NCI-H226 (cell line): ENCODE measurements at places on chromosomes 11 and 22.

GRCh38 chr22:44005524-44005923 is 18.6 kb upstream of the PARVB start:
- no peak for DNase-seq

- no peak for DNase-seq
These were observed 24.7 kb downstream of the GNAZ start for GRCh38 chr22:23094695-23095681.

GRCh38 chr11:120324932-120325810 is at the start of gene TLCD5:
Gene TLCD5, plus strand, starts transcription at chr11:120325299. Its CDS starts 2,143 bp downstream, at chr11:120327442.
- DNase-seq = peak; percentile 80

- no peak for DNase-seq
These were observed 125.8 kb downstream of the RASSF10 start for GRCh38 chr11:13134886-13135285.

DNA sequence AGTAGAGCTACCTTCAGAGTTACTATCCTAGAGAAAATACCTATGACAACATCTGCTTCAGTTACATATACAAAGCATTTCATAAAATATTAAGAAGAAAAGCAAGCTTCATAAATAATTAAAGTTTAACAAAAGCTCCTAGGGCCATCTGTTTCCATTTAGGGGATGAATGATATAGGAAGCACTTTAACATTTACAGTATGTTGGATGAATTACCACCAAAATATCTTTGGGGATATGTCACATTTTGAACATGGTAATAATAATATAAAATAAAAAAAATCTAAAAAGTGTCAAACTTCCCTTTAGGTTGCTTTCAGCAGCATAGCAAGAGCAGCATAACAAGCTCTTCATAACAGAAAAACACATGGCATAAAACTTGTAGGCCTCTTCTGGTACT is 104.6 kb downstream of the ATG16L2 start:
- DNase-seq = no peak

DNA sequence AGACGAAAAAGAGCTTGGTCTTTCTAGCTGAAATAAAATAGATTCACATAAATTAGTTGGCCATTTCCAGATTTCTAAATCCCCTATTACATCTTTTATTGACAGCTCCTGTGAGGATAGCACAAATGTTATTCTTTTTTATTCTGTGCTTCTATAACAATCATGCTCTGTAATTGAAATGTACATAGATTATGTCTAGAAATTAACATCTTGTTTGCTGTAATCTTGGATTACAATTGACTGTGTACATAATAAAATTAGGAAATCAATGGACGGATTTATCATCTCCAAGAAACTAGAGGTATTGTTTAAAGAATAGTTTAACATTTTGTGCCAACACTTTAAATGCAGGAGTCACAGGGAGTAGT is 31.2 kb downstream of the IMMP1L start:
- DNase-seq = no peak

DNA sequence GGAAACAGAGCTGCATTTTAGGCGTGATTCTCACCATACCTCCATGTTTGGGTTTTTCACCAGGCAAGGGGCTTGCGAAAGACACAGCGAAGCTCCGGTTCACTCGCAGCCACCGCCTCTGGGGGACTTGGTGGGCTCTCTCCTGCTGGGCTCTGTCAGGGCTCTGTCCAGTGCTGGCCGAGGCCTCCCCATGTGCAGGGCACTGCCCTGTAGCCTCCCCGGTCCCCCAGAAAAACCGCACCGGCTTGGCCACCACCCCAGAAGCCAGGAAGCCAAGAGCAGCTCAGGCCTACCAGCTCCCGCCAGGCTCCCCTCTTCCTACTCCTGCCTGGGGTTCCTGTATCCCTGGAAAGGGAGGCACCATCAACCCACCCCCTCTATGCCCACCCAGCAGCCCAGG is 151.5 kb downstream of the CTTN start:
- DNase-seq = no peak

GRCh38 chr22:33401291-33401690 is 343.1 kb upstream of the SYN3 start:
- DNase-seq = no peak

DNA sequence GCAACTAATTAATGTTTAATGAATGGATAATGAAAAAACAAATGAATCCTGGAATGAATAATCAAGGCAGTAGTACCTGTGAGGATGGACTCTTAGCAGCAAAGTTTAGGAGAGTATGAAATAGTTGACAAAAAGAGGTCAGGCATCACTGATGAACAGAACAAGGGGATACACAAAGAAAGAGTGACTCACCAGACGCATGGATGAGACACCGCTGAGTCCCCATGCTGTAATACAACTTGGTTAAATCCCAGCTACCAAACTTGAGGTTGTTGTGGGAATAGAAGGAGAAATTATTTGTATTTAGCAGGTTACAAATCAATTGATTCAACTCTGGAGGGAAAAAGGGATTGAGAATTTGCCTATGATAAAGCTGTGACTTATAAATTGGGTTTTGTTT is 976.9 kb upstream of the TENM4 start:
- no peak for DNase-seq

DNA sequence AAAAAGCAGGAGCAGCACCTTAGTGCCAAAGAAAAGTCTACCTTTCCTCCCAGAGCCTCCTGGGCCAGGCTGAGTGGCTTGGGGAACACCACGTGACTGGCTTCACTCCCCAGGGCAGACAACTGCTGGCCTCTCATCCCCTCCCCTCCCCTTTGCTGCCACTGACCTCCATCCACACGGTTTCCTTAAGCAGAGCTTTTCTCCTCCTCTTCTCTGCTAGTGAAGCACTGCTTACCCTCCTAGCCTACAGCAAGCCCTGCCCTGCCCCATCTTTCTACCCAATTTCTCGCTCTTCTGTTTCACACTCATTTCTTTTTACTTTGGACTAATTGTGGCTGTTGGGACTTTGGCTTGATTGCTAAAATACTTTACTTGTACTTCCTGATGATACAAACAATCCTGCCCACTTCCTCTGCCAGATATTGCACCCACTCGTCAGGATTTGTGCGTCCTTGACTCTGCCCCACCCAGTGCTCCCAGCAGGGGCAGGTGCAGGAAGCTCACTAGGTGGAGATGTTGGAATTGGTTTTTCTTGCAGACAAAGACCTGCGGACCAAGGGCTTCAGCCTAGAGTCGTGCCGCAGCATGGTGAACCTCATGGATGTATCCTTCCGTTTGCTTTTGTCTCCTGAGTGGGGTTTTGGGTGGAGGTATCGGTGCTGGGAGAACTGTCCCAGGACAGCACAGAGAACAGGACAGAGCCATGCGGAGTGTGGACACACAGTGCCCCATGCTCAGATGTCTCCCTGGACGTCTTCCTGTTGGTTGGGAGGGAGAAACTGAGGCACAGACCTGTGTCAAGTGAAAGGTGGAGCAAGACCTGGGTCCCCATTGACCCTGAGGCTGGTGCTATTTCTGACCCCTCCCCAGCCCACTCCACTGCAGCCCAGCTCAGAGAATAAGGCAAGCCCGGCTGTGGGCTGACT is 27.3 kb downstream of the CAPN1 start:
- no peak for DNase-seq

DNA sequence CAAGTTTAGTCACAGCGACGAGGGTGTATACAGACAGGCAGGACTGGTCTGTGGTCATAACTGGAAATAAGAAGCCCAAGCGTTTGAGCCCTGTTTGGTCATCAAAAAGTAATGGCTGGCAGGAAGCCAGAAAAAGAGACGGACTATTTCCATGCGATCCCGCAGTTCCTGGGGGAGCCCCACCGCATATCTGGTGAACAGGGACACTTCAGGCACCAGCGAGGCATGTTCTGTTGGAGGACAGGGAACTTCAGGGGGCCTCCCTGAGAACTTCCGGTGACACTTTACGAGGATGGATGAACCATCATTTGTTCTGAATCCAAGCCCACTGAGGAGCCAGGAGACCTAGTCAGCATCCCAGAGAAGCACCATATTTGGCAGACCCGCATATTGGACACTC is 29.7 kb upstream of the TRIM29 start:
- DNase-seq = no peak

GRCh38 chr11:113519989-113520613 is 44.9 kb upstream of the DRD2 start:
- no peak for DNase-seq

DNA sequence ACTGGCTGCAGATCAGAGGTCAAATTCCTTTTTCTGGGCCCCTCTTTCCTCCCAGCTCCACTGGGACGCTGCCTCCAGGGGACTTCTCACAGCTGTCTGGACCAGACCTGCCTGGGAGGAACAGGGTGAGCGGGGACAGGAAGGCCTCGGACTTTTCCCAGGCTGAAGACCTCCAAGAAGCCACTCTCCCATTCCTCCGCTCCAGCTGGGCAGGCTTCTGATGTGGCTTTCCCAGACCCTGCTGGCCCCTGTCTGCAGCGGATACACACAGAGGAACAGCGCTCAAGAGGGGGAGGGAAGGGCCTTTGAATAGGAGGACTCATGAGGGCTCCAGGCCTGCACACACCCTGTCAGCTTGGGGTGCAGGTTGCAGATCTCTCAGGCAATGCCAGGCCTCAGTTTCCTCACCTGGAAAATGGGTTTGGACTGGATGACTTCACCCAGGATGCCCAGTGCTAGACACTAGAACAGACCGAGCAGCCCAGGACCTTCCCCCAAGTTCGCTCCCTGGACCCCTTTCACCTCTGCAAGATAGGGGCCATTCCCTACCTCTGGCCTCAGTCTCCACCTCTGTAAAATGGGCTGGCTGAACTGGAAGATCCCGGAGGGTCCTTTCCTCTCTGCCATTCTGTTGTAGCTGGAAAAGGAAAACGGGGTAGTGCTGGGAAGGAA is 36.6 kb downstream of the MB start:
- no peak for DNase-seq

DNA sequence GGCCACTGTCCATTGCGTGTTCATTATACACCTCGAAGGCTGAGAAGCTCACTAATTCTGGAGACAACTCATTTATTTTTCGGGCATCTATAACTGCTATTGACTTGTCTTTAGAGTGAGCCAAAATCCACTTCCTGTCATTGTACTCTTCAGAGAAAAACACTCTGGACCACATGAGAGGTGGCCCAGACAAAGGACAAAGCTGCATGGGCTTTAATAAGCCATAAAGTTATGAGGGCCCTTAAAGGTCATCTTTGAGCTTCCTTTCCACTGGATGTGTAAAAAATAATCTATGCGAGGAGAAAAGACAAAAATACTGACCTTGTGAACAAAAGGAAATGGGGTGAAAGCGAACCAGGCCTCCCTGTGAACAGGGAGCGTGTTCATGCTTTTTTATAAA is 63.5 kb upstream of the ZC3H12C start:
- no peak for DNase-seq

DNA sequence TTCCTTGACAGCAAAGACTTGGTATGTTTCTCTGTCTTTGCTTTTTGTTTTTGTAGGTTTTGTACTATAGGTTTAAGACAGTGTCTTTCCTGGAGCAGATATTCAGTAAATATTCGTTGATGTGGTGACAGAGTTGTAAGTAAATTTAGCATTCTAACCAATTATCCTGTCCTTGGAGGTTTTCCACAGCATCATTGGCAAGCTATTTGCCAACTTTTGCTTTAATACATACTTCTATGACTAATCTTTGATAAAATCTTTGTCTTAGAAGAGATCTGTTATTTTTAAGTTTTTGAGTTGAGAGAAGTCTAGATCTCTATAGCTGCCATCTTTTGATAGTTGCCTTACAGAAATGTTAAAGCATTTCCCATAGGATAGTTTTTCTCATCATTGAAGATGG is 3.8 kb downstream of the USP47 start:
- no peak for DNase-seq

DNA sequence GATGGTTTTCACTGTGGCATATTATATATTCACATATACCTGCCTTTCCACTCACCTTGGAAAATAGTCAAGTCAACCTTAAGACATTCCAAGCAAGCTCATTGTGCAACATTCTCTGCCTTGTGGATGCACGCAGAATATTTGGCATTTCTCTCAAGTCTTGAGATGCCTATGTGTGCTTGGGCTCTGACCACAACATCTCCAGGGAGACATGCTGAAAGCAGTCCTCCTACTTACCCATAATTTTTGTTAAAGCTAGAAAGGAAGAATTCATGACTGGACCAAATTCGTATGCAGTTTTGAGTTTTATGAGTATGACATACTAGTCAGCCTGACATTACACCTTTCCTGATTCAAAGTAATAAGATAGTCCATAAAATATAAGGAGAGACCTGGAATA is 684.0 kb downstream of the OPCML start:
- no peak for DNase-seq

- DNase-seq = no peak
These were observed 83.0 kb upstream of the RTL6 start for GRCh38 chr22:44581096-44581435.

DNA sequence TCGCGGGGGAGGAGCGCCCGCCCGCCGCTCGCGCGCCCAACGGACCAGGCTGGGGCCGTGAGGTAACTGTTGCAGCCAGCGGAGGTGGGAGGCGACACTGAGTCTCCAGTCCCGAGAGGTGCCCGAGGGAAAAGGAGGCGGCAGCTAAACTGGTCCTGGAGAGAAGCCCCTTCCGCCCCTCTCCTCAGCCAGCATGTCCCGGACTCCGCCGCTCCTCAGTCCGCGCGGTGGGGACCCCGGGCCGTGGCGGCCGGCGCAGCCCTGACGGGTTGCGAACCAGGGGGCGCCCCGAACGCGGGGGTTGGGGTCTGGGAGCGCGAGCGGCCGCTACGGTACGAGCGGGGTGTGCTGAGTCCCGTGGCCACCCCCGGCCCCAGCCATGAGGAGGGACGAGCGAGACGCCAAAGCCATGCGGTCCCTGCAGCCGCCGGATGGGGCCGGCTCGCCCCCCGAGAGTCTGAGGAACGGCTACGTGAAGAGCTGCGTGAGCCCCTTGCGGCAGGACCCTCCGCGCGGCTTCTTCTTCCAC is at the start of gene PDE3B:
Gene PDE3B, plus strand, starts transcription at position 108 of the 529 bp plus-strand sequence. Its CDS starts 272 bp downstream, at position 380.
- DNase-seq = no peak

- DNase-seq = no peak
These were observed 175.5 kb downstream of the ADAMTS15 start for GRCh38 chr11:130623670-130624668.

- DNase-seq = no peak
These were observed 2.0 kb downstream of the CD248 start for GRCh38 chr11:66314561-66315497.

GRCh38 chr11:64196626-64197025 is 9.9 kb upstream of the FERMT3 start:
- DNase-seq = no peak

DNA sequence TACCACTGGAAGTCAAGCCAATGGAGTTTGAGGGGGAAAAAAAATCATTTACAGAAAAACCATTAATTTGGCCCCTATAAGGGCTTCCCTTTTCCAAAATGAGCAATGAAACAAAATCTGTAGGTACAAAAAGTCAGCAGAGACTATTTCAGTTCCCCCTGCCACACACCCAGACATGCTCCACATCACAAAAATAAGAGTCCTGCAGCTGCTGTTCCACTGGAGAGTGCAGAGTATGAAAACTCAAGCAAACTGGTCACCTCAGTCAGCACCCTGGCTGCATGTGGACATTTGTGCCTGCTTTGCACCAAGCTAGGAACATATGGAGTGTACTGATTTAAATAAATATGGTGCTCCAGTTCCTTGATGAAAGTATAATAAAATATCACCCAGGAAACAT is 15.1 kb downstream of the POU2AF1 start:
- DNase-seq = no peak

- no peak for DNase-seq
These were observed 22.9 kb upstream of the CCDC188 start for GRCh38 chr22:20173772-20174171.
